Cardiac fibroblast (primary cell): ENCODE measurements at places on chromosomes 1 and 21.

DNA sequence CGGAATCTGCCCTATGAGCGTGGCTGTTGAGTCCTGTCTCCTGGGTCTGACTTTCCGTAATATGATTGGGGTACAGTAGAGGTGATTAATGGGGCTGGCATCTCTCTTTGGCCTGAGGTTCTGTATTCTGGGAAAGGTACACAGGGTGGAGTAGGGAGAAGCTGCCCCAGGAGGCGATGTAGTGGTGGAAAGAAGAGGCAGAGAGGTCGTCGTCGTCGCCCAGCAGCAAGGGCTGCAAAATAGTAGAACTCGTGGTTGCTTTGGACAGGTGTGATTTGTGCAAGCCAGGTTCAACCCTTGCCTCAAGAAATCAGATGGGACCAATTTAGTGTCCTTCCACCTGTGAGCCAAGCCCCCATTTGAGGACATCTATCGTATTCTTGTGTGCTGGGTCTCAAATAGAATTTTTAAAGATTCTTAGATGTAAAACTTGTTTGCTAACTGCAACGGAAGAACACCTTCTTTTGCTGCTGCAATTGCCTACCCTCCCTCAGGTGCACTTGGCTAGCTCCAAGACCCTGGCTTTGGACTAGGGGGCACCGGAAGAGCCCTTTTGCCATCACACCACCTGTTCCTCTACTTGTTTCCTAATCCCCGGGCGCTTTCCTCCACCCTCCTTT, 1.3 kb upstream of the HMGN2 start:
- DNase-seq = peak; percentile 17

DNA sequence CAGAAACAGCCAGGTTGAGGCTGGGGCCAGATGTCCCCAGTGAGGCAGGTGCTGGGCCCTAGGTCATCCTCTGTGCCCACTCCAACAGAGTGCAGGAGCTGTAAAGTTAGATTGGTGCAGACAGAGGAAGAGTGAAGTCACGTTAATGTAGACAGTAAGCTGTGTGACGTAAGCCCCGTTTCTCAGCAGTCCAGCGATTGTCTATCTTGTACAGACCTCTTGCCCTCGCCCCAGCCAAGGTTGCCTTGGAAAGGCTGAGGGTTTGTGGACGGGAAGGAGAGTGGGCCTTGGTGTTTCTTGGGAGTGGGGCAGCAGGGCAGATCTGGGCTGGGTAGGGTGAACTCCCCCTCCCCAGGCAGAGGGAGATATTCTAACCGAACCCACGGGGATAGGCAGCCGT, 13.5 kb downstream of the FAAH start:
- no peak for DNase-seq

- DNase-seq = no peak
These were observed 124.9 kb upstream of the SMYD2 start for GRCh38 chr1:214155987-214156625.

- no peak for DNase-seq
These were observed 8.9 kb downstream of the TRIM33 start for GRCh38 chr1:114502080-114502479.

GRCh38 chr1:96048572-96049212, 672.9 kb upstream of the PTBP2 start:
- DNase-seq = no peak

- DNase-seq = no peak
These were observed 26.6 kb downstream of the C8B start for GRCh38 chr1:56939209-56939608.

DNA sequence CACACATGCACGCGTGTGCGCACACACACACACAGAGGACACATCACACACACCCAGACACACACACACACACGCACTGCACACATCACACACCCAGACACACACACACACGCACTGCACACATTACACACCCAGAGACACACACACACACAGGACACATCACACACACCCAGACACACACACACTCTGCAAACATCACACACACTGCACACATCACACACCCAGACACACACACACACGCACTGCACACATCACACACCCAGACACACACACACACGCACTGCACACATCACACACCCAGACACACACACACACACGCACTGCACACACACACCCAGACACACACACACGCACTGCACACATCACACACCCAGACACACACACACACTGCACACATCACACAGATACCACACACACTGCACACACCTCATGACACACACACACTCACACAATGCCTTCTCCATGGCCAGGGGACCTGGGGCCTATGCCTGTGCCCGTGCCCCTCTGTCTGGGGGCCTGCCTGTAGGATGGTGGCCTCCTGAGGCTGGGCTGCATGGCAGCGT, 24.4 kb downstream of the CRYAA start:
- DNase-seq = no peak

- no peak for DNase-seq
These were observed 34.4 kb downstream of the GLUL start for GRCh38 chr1:182357171-182357570.

- no peak for DNase-seq
These were observed 47.4 kb upstream of the C21orf91 start for GRCh38 chr21:17866590-17866989.

DNA sequence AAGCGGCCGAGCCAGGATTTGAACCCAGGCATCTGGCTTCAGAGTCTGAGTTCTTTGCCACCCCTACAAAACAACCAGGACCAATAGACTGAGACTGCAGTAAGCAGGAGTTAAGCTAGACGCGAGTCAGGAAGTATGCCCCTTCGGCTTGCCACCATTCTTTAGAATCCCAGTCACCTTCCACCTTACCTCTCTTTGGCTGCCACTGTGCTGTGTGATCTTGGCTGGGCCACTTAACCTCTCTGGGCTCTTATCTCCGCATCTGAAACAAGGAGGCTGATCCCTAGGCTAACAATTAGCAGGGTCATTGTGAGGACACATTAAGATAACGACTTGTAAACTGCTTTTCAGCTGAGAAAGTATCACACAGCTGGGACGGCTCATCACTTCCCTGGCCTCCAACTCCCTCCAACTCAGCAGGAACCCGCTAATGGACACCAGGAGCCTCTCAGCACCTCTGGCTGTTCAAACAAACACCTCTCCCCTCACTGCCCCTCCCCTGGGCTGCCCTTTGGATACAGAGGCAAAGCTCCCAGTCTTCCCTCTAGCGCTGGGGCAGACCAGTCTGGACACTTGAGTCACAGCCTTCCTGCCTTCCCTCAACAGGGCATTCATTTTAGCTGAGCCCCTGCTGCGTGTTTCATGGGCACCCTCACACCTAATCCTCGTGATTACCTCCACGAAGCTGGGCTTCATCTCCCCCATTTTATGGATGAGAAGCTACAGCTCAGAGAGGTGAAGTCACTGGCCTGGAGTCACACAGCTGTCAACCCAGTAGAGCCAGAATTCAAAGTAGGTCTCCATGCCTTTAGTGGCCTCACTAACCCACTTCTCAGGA, 83.2 kb downstream of the CAMK2N1 start:
- peak; percentile 50 for DNase-seq

GRCh38 chr1:204579681-204580080, 63.5 kb downstream of the MDM4 start:
- DNase-seq = no peak

- no peak for DNase-seq
These were observed 141.0 kb downstream of the USP25 start for GRCh38 chr21:15870819-15871218.

DNA sequence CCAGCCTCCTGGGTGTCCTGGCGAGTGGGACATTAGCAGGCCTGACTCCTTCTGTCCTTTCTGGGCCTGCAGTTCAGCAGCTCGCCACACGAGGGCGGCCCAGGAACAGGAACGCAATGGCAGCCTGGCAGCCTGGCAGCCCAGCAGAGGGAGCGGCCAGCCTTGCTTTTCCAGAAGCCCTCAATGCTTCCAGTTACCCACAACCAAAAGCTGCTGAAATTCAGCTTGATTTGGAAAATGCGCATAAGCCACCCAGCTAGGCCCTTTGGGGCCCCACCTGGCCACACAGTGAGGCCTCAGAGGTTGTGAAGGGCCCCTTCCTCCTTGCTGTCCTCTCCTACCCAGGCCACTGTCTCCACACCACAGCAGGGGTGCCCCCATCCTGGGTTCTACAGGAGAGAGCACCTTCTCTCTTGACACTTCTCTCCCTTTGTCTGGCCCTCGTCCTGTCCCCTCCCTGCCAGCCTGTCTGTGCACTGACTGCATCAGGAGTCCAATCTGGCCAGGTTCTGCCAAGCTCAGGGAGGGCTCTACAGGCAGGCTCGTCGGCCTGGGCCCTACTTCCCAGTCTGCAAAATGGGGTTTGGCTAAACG, 103.4 kb upstream of the VAMP3 start:
- peak; percentile 88 for DNase-seq

- no peak for DNase-seq
These were observed 290.4 kb upstream of the POU3F1 start for GRCh38 chr1:38336961-38337360.

DNA sequence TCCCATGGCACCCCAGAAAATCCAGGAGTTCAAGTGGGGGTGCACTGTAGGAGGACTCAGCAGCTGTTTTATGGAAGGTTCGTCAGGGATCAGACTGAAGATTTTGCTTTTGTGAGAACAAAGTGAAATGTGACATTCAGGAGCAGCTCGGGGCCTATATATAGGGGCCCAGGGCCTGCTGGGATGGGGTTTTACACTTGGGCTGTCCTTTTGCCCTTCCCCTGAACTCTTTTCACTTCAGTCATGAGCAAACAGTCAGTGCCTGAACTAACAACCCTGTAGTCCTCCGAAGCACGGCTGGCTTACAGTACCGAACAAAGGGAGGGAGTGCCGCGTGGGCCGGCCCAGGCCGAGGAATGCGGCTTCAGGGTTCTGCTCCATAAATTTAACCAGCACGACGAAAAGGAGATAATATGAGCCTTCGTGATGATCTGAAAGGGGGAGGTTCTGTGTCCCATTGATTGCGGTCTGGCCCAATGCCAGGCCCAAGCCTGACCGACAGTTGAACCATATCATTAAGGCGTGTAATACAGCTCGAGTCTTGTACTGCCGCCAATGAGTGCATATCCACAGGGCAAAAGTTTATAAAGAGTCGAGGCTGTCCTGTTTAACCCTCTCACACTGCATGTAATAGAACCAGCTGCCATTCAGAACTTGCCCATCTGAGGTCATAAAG, 139.9 kb downstream of the DHRS3 start:
- DNase-seq = peak; percentile 86

- no peak for DNase-seq
These were observed 62.1 kb downstream of the ARID4B start for GRCh38 chr1:235265900-235266299.

DNA sequence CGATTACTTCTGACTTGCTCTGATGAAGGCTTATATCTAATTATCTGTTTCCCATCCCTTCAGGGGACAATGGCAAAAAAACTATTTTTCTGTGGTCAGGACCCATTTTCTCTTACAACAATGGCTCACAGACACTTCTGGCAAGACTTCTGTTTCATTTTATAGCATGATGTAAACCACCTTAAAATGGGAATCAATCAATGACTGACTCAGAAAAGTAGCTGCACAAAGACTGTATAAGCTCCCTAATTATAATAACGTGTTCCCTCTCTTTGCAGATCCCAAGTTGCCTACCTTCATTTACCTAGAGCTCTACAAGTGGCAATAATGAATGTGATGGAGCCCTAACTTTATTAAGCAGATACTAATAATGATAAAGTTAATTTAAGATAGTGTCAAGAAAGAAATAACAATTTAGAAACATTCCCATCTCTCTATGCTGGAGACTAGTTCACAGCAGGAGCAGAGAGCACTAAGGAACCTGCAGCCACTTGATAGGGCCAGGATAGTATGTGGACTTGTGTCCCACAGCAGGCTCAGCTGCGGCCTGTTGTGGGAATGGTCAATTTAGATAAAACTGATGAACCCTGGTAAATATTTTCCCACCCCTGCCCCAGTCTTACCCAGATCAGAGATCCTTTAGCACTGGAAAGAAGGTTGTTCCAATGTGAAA, 538 bp downstream of the GBP2 start:
- peak; percentile 5 for DNase-seq

GRCh38 chr1:48186306-48186839, 36.1 kb upstream of the SLC5A9 start:
- no peak for DNase-seq

- no peak for DNase-seq
These were observed 26.7 kb downstream of the PGBD5 start for GRCh38 chr1:230399321-230400006.

GRCh38 chr1:165162671-165163241, 193.8 kb downstream of the LMX1A start:
- no peak for DNase-seq

GRCh38 chr1:225911191-225912130, 12.6 kb downstream of the PYCR2 start:
- peak; percentile 66 for DNase-seq

GRCh38 chr1:14778898-14779865, 180.7 kb downstream of the KAZN start:
- peak; percentile 2 for DNase-seq

DNA sequence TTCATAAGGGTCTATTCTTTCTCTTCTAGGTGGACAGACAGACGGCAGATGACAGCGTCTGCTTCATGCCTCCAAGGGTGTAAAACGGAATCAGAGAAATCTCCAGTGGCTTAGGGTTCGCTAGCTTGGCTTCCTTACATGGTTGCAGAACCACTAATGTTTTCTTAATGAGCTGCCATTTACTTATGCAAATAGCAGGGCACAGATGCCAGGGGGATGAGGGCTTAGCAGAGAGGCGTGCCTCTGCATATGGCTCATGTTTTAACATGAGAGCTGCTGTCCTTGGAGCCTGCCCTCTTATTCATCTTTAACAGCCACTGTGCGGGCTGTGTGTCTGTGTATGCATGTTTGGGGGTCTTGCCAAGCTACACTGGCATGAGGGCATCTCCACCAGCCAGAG, 119.6 kb downstream of the IER5 start:
- no peak for DNase-seq

GRCh38 chr1:71948561-71948960, 333.8 kb downstream of the NEGR1 start:
- no peak for DNase-seq

- DNase-seq = peak; percentile 23
These were observed 95.6 kb upstream of the KCNK1 start for GRCh38 chr1:233518344-233518743.

- no peak for DNase-seq
These were observed 587.0 kb downstream of the NPHP4 start for GRCh38 chr1:5405263-5405662.

- peak; percentile 72 for DNase-seq
These were observed 34.7 kb downstream of the TOMM20 start for GRCh38 chr1:235093696-235094592.
